ENCODE measurements at places on chromosomes 6 and 20.

DNA sequence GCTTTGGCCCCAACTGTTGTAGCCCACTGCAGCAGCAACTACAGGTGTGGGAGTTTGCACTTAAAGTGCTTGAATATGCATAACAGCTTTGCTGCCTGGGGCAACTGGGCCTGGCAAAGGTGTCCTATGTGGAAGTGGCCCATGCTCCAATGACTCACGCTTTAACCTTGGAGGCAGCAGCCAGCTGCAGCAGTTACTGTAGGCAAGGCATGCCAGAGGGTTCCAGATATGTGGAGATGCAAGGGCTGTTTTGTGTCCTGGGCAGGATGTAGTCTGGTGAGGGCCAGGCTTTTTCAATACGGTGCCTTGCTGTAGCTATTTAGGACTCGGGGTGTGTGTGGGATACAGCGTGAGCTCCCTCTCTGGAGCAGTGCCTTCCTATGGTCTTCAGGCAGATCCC is 150.3 kb downstream of the NKAIN2 start:
- DNase-seq: no peak

- DNase-seq: peak; percentile 42
Observed at GRCh38 chr20:17885544-17885943, 83.0 kb downstream of the SNX5 start.

- no peak for DNase-seq
Observed at GRCh38 chr6:108364470-108364869, 69.6 kb downstream of the AFG1L start.

DNA sequence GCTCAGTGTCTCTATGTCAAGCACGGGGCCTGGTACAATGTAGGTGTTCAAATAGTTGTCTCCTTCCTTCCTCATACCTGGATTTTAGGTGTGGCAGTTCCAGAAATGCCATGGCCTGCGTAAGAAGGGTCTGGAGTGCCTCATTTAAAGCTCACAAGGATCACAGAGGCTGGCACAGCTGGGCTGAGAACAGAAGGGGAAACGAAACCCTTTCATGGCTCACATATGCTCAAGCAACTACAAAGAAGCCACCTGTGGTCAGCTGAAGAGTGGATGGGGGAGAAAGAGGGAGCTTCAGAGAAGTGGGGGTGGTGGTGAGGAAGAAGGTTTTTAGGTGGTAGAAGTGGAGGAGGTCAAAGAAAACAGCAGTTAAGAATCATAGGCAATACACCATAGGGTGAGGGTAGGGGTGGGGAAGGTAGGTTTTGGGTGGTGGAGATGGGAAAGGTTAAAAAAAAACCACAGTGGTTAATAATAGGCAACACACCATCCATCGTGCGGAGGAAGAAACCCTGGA is 17.0 kb upstream of the TOP1 start:
- DNase-seq: no peak

- DNase-seq: no peak
Observed at GRCh38 chr6:146339716-146340115, 203.9 kb upstream of the RAB32 start.

DNA sequence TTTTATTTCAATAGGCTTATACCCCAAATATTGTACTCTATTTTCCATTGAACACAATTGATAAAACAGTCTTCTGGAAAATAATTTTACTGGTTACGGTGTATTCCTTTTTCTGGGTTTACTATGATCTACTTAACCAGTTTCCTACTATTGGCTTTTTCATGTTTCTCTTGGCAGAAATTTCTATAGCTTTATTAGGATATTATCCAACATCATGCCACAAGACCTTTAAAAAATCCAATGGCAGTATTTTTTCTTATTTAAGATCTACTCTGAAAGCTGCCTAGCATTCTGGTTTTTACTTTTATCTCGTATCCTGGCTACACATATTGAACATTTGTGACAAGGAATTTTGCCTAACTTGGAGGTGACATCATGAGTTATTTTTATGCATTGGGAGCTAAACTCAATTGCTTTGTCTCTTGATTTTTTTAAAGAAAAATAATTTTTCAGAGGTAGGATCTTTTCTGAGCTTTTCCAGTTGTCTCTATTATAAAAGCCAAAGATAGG is 45.5 kb downstream of the SLC9A8 start:
- DNase-seq: no peak

DNA sequence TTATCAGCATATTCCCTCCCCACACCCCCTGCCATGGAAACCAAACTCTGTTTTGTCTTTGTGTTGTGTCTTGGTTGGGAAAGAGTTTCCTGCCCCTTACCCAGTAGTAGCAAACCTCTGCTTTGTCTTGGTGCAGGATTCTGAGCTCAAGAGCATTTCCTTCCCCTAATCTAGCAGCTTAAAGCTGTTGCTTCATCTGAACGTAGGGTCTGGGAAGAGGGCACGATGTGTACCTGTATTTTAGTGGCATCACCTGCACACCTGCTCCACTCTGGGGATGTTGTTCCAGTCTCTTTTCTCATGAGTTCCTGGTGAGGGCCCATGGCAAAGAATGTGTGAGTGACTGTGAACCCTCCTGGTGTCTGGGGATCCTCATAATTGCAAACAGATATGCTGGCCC is 164.7 kb downstream of the SCP2D1 start:
- no peak for DNase-seq

GRCh38 chr6:83597511-83597910 is 85.2 kb downstream of the PRSS35 start:
- DNase-seq: peak; percentile 7

GRCh38 chr6:150684161-150684560 is 84.5 kb downstream of the PLEKHG1 start:
- DNase-seq: no peak

DNA sequence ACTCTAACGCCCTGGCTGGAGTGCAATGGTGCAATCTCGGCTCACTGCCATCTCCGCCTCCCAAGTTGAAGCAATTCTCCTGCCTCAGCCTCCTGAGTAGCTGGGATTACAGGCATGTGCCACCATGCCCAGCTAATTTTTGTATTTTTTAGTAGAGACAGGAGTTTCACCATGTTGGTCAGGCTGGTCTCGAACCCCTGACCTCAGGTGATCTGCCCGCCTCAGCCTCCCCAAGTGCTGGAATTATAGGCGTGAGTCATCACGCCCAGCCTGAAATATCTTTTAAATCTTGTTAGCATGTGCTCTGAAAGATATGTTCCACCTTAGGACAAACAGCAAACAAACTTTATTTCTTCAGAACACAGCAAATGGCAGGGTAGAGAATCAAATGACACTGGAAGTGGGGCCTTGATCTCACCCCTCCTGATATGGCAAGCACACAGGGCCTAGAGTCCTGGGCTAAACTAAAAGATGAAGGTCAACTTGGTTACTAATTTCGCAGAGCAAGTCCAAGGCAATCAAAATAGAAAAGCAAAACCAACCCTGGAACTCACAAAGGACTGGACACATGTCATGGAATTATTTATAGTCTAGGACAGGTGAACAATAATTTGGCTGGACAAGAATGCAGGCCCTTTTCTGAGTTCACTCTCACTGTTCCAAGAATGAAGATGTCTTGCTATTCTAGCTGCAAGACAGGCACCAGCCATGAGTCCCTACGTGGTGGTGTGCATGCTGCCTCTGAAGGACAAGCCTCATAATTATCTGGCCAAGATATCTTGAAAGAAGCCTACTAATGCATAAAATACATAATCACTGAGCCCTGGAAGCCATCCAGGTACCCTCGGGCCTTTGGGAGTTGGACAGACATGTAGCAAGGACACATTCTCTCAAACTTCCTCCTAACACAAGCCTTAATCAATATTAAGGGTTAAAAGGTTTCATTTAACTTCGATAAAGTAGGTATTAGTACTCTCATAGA is 35.6 kb downstream of the B4GALT5 start:
- no peak for DNase-seq

DNA sequence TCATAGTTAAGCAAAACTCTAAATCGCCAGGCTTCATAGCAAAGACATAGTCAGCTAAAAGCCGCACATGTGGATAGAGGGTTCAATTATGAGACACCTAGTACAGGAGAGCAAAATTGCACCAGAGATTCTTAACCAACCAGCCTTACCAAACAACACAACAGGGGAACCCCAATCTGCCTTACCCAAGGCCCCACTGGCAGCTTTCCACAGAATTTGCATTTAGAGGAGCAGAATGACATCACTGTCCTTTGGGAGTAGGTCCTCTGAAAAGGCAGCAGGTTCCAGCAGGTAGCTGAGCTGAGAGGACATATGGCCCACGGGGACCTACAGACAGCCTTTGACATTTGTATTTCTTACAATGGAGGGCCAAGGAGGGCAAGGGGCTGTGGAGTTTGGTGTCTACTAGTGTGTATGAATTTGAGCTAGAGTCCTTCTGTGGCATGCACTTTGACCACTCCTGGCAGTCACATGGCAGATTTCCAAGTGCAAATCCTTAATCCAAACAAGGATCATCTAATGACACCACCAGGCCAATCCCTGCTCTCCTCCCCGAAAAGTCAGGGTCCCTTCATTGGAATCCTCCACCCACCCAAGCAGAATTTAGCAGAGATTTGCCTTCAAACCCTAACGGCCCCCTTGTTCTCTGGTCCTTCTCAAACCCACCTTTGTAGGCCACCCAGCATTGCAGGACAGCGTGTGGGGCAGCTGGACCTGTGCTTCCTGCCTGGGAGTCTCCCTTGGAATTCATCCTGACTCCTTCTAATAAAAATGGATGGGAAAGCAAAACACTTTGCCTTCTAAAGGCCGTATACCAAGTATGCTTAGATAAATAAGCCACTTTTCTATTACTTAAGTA is 171.2 kb upstream of the SUPT3H start:
- no peak for DNase-seq

DNA sequence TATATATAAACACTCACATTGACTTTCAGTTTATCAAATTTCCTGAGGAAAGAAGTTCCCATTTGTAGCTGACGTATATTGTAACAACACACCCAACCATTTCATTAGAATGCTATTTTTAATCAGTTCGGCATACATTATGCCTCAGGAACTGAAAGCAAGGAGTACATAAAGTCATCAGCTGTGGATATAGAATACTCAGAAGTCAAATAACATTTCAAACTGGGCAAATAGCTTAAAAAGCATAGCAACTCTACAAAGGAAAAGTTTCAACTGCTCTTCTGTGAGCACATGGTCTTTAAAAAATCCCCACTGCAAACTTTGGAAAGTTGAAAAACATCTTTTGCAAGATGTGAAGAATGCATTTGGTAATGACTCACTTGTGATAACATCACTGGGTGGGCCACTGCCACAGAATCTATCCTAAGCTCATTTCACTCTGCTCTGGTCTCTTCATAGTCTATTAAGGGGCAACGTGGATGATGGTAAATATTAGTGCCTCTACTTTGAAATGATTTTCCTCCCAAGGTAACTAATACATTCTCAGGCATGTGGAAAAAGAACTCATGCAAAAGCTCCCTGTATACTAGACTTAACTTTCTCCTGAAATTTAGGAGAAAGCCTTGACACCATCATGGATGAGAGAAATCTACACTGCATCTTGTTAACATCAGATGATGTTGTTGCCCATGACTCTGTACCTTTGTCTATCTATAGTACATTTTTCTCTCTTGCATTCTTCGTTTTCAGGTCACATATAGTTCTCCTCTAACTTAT is 49.2 kb downstream of the FYN start:
- DNase-seq: no peak

GRCh38 chr6:1418471-1419191 is 29.3 kb downstream of the FOXF2 start:
- DNase-seq: no peak

- DNase-seq: no peak
Observed at GRCh38 chr6:160378882-160379281, 30.7 kb downstream of the SLC22A3 start.

DNA sequence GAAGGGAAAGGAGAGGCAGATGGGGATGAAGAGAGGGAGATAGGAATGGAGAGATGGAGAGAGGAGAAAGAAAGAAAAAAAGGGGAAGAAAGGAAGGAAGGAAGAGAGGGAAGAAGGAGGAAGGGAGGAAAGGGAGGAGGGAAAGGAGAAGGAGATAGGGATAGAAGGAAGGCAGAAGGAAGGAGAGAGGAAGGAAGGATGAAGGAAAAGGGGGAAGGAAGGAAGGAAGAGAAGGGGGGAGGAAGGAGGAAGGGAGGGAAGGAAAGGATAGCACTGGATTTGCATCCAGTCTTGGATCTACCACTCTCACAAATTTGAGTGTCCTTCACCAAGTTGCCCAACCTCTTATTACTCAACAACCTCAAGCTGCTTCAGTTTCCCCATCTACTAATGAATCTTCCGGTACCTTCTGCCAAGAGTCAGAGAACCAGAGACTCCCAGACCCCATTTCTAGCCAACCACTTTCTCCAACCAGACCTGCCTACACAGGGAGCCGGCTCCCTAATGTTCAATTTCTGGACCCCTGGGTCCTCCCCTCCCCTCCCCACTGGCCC is 79.7 kb upstream of the FOXP4 start:
- DNase-seq: no peak

- DNase-seq: no peak
Observed at GRCh38 chr6:18268066-18268465, 3.7 kb upstream of the DEK start.

DNA sequence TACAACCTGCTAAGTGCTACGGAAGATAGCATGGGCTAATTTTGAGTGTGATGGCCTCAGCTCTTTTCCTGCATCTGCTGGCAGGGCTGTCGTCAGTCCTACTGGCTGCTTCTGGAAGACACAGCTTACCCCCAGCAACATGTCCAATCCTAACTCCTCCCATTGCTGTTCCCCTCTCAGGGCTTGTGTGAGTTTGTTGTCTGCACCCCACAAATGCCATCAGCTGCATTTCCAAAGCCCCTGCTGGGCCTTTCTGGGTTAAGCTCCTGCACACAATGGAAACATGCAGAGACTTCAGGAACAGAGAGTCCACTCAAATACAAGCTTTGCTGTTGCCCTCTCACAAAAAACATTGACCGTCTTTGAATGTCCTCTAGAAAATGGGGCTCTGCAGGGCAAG is 84.7 kb downstream of the RNF182 start:
- DNase-seq: no peak

- peak; percentile 14 for DNase-seq
Observed at GRCh38 chr20:47204008-47204849, 152.3 kb downstream of the ZMYND8 start.

DNA sequence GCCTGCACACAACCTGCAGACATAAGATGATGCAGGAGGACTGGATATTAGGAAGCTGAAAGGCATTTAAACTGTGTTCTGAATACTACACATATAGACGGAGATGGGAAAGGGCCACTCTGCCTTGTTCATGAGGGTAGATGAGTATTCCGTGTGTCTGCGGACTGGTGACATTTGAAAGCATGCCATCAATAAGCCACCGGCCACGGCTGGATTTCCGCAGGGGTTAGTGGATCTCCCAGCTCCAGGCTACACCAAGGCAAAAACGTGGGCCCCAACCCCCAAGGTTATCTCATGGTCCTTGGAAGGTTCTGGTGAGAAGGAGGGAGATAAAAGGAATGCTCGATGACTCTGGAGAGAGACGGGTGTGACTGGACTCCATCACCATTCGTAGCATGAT is 78.6 kb upstream of the THBS2 start:
- DNase-seq: no peak

GRCh38 chr6:150134280-150134920 is 8.4 kb upstream of the PPP1R14C start:
- no peak for DNase-seq

DNA sequence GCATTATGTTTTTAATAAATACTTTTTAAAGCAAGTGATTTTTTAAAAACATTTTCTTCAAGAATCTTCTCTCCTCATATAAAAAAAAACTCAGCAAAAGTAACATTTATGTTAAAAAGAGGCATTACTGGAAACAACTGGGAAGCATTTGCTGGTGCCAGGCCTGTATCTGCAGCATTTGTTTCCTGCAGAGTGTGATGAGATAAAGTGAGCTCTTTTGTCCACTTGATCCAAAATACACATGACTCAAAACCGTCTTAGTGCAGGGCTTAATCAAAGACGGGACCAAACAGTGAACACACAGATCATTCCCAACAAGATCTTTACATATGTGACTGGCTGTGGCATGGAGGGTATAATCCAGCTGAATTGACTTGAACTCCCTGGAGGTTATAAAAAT is 28.3 kb upstream of the RIPPLY2 start:
- DNase-seq: no peak
